ENCODE measurements at places on chromosomes 11 and 22. TPM values are rescaled to one million over a fixed set of nuclear protein-coding genes. Genes with fewer than 3 reads are reported as not detected.

DNA sequence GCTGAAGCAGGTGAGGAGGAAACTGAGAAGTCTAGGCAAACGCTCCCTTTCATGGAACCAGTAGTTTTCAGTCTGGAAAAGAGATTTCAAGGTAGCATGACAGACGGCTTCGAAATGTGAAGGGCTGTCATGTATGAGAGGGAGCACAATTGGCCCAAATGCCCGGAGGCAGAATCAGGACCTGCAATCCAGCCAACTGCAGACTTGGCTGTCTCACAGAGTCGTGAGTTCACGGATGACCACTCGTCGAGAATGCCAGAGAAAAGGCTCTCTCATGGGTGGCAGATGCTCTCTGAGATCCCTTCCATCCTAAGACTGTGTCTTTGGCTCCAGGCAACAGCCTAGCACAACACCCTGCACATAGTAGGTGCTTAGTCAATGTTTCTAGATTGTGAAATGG lies 134.8 kb downstream of the DSCAML1 start:
- H3K27ac ChIP-seq, result no peak overlapping the region
- H3K4me1 ChIP-seq, result no peaks in the 10 kb centered on the region
- no peak overlapping the region for H3K4me3 ChIP-seq
- H3K27me3 ChIP-seq, result peaks cover 100% of the 10 kb centered on the region
- no peak for DNase-seq

The ACTN3 gene
- total RNA-seq, result not detected

GRCh38 chr11:23729088-23729487 lies 767.8 kb upstream of the LUZP2 start:
- no peak overlapping the region for H3K27ac ChIP-seq
- DNase-seq, result no peak
- H3K4me1 ChIP-seq, result peaks cover 16% of the 10 kb centered on the region
- no peaks in the 10 kb centered on the region for H3K36me3 ChIP-seq
- H3K4me3 ChIP-seq, result no peak overlapping the region

GRCh38 chr11:23236826-23237555 lies 376.7 kb upstream of the CCDC179 start:
- H3K4me3 ChIP-seq, result no peak overlapping the region
- no peak overlapping the region for H3K27ac ChIP-seq
- no peak for DNase-seq
- H3K4me1 ChIP-seq, result peaks cover 16% of the 10 kb centered on the region
- H3K27me3 ChIP-seq, result no peaks in the 10 kb centered on the region
- H3K36me3 ChIP-seq, result no peaks in the 10 kb centered on the region

GRCh38 chr22:21937041-21937820 lies 15.4 kb downstream of the PPM1F start:
- no peaks in the 10 kb centered on the region for H3K27me3 ChIP-seq
- H3K4me1 ChIP-seq, result peaks cover 26% of the 10 kb centered on the region
- peaks cover 17% of the 10 kb centered on the region for H3K36me3 ChIP-seq
- peak; percentile 62 for DNase-seq

DNA sequence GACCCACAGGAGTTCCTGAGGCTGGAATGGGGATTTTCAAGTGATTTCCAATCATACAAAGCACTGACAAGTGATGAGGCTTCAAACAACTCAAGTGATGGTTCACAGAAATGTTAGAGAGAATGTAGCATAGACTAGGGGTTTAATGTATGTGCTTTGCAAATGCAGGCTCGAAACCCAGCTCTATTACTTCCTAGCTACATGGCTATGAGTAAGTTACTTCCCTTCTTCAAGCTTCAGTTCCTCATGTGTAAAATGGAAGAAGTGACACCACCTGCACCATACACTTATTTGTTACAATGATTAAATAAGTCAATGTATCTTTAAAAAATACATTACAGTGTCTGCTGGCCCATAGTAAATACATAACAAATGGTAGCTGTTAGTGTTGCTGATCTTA lies 139.8 kb downstream of the CCDC81 start:
- no peaks in the 10 kb centered on the region for H3K27me3 ChIP-seq
- H3K27ac ChIP-seq, result no peak overlapping the region
- DNase-seq, result no peak
- no peak overlapping the region for H3K4me3 ChIP-seq
- H3K4me1 ChIP-seq, result peaks cover 41% of the 10 kb centered on the region

- H3K4me3 ChIP-seq, result no peak overlapping the region
- peak; percentile 67 for DNase-seq
- H3K36me3 ChIP-seq, result peaks cover 19% of the 10 kb centered on the region
- H3K27ac ChIP-seq, result no peak overlapping the region
- H3K4me1 ChIP-seq, result peaks cover 4% of the 10 kb centered on the region
- H3K27me3 ChIP-seq, result no peaks in the 10 kb centered on the region
These were observed 17.3 kb downstream of the TRMU start for GRCh38 chr22:46352691-46353386.

The ANKK1 gene
- total RNA-seq, result not detected

The FBLN1 gene
- total RNA-seq, result 13.4 TPM

The RIMBP3B gene
- not detected for total RNA-seq

GRCh38 chr11:60887556-60887955 lies 18.8 kb downstream of the PRPF19 start:
- no peak overlapping the region for H3K4me3 ChIP-seq
- H3K27ac ChIP-seq, result no peak overlapping the region
- no peaks in the 10 kb centered on the region for H3K4me1 ChIP-seq
- DNase-seq, result peak; percentile 79

DNA sequence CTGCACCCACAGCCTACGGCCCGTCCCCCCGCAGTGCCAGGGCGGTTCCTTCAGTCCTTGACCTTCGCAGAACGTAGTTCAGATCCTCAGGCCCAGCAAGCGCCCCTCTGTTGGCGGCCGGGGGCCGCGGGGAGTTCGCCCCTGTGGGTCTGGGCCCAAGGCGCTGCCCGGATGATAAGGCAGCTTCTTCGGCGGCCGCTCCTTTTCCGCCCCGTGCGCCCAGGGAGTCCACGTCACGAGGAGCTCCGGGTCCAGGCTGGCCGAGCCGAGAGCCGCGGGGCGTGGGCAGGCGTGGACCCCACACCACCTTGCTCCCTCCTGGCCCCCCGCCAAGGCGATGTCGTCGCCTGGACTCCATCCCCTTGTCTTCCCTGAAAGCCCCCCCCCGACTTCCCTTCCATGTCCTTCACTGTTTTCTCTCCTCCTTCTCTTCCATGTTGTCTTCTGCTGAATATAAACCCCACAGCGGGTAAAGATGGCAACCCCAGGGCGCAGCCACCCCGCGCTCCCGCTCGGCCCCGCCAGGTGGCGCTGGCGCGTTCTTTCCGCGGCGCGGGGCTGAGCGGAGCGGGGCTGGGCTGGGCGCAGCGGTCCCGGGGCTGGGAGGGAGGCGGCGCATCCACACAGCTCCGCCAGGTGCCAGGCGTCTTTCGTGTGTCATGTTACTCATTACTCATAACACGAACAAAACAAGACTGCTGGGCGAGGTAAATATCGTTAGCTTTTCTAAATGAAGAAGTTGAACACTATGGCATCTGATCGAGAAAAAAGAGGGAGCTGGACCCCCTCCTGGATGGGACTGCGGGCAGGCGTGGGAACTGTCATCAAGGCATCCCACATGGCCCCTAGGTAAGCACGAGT lies 321.0 kb downstream of the NTM start:
- H3K36me3 ChIP-seq, result no peaks in the 10 kb centered on the region
- H3K27me3 ChIP-seq, result peaks cover 45% of the 10 kb centered on the region

DNA sequence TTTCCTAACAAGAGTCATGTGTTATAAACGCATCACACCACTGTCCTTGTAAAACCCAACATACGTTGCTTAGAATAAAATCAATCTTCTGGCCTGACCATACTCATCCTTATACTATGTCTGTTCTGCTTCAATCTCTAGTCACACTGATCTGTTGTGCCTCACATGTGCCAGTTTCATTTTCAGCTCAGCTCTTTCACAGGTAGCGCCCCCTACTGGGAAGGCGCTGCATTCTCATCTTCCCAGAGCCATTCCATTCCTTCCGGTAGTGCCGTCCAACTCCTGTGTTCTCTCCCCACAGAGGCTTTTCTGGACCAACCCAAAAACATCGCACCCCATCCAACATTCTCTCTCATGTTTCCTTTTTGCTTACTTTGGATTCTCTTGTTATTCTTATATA lies 22.2 kb downstream of the CASP5 start:
- H3K27ac ChIP-seq, result no peak overlapping the region
- H3K36me3 ChIP-seq, result no peaks in the 10 kb centered on the region
- H3K4me1 ChIP-seq, result no peaks in the 10 kb centered on the region

DNA sequence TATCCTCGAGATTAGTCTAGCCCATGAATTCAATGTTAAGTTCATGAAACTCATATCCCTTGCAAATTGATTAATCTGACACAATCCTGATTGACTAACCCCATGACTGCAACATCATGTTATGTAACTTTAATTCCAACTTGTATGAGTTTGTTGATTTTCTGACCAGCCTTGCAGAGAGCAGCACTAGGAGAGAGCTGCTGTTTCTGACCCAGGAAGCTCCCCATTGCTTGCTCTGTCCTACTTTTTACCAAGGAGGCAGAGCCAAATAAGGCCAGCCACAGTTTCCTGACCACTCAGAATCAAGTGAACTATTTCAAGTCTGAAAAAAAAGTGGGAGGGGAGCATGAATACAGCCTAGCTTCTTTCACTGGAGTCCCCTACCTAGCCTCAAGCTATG lies 13.2 kb downstream of the MPZL3 start:
- no peak overlapping the region for H3K27ac ChIP-seq
- H3K4me3 ChIP-seq, result no peak overlapping the region
- H3K27me3 ChIP-seq, result no peaks in the 10 kb centered on the region
- peaks cover 27% of the 10 kb centered on the region for H3K4me1 ChIP-seq
- H3K36me3 ChIP-seq, result no peaks in the 10 kb centered on the region

The HTR3B gene
- total RNA-seq, result not detected

The MED15 gene
- 71.3 TPM for total RNA-seq

The C11orf42 gene
- total RNA-seq, result not detected

GRCh38 chr11:77223797-77224196 lies 77.7 kb downstream of the GDPD4 start:
- no peak for DNase-seq
- no peaks in the 10 kb centered on the region for H3K4me1 ChIP-seq
- no peak overlapping the region for H3K4me3 ChIP-seq
- H3K27ac ChIP-seq, result no peak overlapping the region
- peaks cover 3% of the 10 kb centered on the region for H3K27me3 ChIP-seq

GRCh38 chr22:42610186-42610585 lies 4.5 kb downstream of the POLDIP3 start:
- no peak for DNase-seq
- no peak overlapping the region for H3K4me3 ChIP-seq
- H3K27me3 ChIP-seq, result no peaks in the 10 kb centered on the region
- no peak overlapping the region for H3K27ac ChIP-seq
- H3K4me1 ChIP-seq, result peaks cover 17% of the 10 kb centered on the region

- H3K27ac ChIP-seq, result no peak overlapping the region
- no peaks in the 10 kb centered on the region for H3K36me3 ChIP-seq
- no peaks in the 10 kb centered on the region for H3K27me3 ChIP-seq
- no peak for DNase-seq
- no peaks in the 10 kb centered on the region for H3K4me1 ChIP-seq
- no peak overlapping the region for H3K4me3 ChIP-seq
These were observed 93.8 kb downstream of the KCNC1 start for GRCh38 chr11:17828311-17828751.

DNA sequence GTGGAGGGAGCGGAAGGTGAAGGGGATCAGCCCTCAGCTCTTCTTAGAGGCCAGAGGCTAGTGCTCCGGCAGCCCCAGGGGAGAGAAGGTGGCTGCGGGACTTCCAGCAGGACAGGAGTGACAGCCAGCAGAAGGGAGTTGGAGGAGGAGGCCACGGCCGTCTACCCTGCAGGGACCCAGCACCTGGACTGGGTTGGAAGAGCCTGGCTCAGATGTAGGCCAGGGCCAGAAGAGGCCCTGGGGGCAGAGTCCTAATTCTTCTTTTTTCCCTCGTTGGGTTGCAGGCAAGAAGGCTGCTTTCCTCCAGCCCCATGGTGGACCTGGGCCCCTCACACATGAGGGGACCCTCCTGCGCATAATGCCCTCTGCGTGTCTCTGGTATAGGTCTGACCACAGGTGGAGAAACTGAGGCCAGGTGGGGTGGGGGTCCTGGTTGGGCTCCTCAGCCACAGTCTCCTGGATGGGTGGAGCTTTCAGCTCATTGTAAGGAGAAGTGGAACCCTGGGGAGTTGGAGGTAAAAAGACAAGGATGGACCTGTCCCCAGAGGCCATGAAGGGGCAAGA lies 2.3 kb upstream of the MCAM start:
- H3K27me3 ChIP-seq, result no peaks in the 10 kb centered on the region
- peaks cover 7% of the 10 kb centered on the region for H3K36me3 ChIP-seq
- no peak overlapping the region for H3K4me3 ChIP-seq
- H3K4me1 ChIP-seq, result peaks cover 50% of the 10 kb centered on the region
- DNase-seq, result no peak
- H3K27ac ChIP-seq, result peak overlapping the region; percentile 64

- H3K4me3 ChIP-seq, result no peak overlapping the region
- H3K36me3 ChIP-seq, result no peaks in the 10 kb centered on the region
- peaks cover 5% of the 10 kb centered on the region for H3K27me3 ChIP-seq
- DNase-seq, result no peak
These were observed 37.3 kb downstream of the PHF21B start for GRCh38 chr22:44972363-44973083.

- H3K27ac ChIP-seq, result no peak overlapping the region
- H3K27me3 ChIP-seq, result no peaks in the 10 kb centered on the region
- DNase-seq, result no peak
- H3K36me3 ChIP-seq, result peaks cover 5% of the 10 kb centered on the region
- H3K4me1 ChIP-seq, result no peaks in the 10 kb centered on the region
These were observed 15.1 kb downstream of the MYEOV start for GRCh38 chr11:69308936-69309615.

The YPEL1 gene
- 0.23 TPM for total RNA-seq

DNA sequence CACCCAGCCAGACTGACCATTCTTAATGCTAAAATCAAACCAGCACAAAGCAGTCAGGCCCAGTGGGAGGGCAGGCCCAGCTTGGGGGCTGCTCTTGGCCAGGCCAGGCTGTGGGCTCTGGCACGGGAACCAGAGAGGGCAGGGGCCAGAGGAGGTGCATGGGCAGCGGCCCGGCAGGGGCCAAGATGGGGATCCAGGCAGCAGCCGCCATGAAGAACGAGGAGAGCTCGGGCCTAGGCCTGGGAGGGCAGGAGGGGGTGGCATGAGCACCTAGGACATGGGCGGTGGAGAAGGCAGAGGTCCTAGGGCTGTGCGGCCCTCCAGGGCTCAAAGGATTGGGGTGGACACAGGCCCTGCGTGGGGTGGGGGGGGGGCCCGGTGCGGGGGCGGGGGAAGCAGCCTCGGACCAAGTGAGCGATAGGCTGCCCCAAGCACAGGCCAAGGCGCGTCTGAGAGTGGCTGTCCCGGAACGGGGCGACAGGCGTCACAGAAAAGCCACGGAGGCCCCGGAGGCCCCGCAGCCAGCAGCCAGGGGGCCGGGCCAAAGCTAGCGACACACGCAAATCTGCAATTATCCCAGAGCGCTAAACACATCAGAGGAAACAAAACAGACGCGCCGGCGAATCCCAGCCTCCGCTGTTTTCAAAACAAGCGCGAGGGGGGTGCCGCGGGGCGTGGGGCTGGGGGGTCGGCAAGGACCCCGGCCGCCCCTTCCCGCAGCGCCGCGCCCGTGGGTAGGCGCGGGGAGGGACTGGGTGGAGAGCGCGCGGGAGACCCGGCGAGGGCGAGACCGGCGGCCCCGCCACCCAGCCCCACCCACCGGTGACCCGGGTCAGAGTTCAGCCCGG lies 8.3 kb downstream of the PLXNB2 start:
- DNase-seq, result no peak
- H3K27ac ChIP-seq, result no peak overlapping the region
- no peaks in the 10 kb centered on the region for H3K27me3 ChIP-seq
- H3K4me1 ChIP-seq, result peaks cover 29% of the 10 kb centered on the region

Measured in PC-3 (cell line).